ENCODE measurements at places on chromosomes 3 and 15.

DNA sequence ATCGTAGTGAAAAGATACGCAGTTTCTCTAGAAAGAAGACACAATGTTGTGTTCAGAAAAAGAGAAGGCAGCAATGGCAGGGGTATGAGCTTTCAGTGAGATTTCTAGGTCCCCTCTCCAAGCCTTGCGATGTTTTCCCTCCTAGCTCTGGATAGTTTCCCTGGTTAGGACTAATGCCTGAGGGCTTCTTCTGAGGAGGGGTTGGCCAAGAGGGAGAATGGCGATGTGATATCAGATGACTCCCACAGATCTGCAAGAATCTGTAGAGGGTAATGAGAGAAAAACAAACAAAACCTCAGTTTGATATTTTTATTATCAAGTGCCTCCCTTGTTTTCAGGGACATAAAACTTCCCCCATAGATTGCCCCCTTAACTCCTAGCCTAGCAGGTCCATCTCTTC lies 4.1 kb upstream of the CLDN1 start:
- no peak for DNase-seq

DNA sequence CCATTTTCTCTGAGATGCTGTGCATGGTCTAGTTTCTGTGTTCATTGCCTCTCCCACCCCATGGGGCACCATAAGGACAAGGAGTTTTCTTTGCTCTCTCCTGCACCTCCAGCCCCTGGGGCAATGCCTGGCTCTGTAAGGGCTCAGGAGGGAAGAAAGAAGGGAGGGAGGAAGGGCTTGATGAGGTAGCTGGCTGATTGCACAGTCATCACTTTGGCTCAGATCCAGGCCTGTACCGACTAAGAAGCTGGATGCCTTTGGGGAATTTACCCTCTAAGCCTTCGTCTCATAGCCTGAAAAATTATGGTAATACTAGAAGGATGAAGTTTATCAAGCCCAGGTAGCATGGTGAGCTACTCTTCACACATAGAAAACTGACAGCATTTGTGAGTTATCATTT lies 382.9 kb downstream of the GABRG3 start:
- peak; percentile 70 for DNase-seq

- no peak for DNase-seq
These were observed 24.5 kb downstream of the MAP2K1 start for GRCh38 chr15:66411190-66411589.

DNA sequence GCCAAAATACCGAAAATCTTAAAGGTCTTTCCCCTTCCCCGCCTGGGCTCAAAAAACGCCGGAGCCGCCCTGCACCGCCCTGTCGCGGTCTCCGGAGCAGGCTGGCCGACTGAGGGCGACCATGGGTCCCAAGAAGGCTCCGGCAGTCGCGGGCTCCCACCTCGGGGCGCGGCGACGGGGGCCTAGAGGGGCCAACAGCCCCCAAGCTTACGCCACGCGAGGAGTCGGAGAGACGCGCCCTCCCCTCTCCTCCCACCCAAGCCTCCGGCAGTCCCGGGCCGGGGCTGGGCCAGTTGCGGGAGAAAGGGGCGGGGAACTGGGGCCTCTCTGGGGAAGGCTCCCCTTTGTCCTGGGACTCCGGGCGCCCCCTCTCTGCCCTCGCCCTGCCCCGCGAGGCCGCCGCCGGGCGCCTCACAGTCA lies 69.2 kb downstream of the GOLGA8B start:
- DNase-seq, result peak; percentile 40

- DNase-seq, result peak; percentile 87
These were observed 74.4 kb downstream of the MGLL start for GRCh38 chr3:127747751-127748521.

DNA sequence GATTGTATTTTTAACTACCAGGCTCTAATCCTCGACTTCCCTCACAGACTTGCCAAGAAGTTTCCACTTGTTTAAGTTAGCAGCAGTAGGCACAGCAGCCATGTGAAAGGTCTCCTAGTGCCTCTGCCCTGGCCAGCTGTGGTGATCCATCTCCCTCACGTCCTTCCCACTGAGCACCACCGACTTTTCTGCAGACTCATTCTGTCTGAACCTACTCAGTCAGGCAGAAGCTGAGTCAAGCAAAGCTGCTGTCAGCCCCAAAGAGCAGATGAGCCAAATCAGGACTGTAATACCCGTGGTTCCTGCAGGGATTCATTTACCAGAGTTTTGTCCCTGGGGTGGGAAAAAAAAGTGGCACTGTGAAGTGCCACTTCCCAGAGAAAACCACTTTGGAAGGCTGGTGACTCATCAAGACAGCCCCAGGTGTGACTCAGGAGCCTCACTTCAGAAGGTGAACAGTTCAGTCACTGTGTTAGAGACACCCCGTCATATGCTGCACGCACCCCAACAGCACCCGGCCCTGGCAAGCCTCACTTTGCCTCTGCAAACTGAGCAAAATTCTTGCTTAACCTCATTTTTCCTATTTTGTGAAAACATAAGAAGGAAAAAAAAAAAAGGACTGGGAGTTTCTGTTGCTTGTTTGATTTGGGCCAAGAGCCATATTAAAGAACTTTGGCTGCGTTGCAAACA lies 76.0 kb downstream of the WWTR1 start:
- peak; percentile 82 for DNase-seq

DNA sequence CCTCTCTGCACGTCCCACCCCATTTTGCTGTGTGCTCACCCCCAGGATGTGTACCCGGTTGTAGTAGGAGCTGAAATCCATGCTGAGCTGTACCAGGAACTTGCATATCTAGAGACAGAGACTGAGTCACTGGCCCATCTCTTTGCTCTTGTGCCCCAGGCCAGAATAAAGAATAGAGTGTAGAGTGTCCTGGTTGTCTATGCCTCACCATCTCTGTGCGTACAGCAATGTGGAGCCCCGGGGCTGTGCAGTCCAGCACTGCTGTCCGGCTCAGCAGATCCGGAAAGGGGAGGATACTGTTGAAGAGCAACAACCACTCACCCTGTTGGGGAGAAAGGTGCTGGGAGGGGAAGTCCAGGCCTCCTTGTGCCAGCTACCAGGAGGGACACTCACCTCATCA lies 2.6 kb downstream of the DALRD3 start:
- no peak for DNase-seq

DNA sequence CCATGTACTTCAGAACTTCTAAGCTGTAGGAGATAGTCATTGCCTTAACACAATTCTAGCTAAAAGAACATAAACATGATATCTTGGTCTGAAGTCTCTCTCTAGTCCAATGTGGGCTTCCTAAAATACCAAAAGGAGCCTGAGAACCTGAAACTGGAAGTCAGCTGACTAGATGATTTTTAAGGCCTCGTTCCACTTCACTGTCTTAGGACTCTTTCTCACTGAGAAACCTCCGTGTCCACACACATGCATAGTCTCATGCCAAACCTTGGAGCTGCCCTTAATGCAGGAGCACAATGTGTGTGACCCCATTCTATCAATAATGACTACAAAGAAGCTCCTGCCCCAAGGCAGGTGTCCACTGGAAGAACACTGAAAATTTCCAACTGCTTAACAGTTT lies 87.7 kb downstream of the ETFA start:
- DNase-seq, result no peak

DNA sequence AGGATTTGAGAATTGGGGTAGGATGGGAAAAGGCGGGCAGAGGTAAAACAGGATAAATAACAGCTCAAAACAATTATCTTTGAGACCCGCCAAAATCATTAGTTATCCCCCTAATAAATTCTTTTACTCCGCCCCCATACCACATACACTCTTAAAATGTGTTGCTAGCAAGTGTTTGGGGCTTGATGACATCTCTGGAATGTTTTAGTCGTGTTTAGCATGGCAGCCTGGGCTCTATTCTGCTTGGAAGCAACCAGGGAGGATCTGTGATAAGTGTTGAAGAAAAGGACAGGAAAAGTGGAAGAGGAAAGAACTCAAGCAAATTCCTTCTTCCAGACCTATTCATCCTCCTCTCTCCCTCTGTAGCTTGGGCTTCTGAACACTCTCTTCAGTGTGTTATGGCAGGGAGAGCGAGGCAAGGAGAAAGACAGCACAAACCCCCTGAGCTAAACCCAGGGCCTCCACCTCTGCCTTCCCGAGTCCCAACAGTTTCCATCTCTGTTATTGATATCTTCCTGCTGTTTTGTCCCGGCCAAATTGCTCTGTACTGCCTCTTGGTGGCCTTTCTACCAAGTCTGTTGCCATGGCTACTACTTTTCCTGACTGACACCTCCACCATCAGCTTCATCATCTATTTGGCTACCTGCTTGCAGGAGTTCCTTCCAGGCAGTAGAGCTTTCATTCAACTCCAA lies 135.8 kb downstream of the RPL22L1 start:
- DNase-seq, result peak; percentile 38

DNA sequence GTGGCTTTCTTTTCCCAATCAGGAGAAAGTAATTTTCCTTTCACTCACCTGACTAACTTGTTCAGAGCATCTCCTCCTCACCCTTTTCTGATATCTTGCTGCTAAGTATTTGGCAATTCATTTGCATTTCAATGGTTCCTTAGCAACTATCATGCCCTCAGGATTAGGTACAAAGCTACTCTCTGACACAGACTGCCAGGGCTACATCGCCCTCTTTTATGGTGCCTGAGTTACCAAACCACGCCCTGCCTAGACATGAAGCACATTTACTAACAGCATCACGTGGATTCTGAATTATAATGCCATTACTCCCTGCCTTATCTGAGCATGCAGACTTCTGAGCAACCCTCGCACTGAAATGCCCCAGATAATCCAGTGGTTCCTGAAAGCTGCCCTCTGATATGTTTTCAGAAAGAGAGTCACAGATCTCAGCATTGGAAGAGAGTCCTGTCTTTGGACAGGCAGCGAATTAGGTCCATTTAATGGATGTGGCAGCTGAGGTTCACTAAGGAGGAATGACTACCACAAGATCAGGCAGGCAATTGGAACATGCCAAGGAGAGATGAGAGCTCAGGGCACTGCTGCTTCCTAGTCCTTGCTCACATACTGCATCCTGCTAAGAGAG lies 14.5 kb downstream of the EPHB1 start:
- DNase-seq, result no peak

Measured in fibroblast of skin of abdomen (primary cell).